Coronary artery (tissue), 2 donors: ENCODE measurements at places on chromosomes 1 and 21.

GRCh38 chr1:197904126-197904787 is 1.8 kb downstream of the C1orf53 start:
- no peak for DNase-seq

GRCh38 chr1:53559391-53559815 is 100.2 kb downstream of the DMRTB1 start:
- peak; percentile 59 for DNase-seq

DNA sequence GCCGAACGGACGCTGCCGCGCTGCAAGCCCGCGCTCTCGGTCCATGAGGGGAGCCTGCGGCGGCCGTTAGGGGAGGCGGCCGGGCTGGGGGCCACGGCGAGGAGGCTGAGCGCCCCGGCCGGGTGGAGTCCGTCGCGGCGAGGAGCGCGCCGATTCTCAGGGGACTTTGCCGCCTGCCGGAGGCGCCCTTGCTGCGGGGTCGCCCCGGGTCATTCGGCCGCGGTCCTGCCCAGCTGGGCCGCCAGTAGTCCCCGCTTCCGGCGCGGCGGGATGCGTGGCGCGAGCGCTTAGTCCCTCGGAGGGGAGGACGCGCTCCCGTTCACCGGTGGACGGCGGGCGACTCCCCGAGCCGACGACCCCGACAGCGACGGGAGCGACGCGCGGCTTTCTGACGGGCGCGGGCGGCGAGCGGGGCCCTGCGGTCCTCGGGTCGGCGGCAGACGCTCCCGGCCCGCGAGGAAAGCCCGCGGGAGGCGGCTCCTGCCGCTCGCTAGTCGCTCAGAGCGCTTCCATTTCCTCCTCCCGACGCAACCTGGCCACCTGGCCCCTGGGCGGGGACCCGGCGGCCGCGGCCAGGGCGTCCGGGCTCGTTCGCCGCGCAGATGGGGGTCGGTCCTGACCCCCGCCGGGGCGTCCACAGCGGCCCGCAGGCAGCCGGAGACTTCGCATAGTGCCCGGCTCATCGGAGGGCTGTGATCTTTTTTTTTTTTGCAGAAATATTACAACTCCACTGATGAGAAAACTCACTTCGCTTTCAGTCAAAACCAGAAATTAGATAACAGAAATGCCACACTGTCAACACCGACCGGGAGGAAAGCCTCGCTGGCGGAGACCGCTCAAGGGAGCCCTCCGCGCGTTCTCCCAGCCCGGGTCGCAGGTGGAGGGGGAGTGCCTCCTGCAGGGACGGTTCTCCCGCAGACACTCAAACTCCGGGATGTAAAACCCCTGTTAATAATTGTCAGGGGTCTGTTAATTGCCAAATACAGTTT is 641 bp upstream of the ZBTB21 start:
- DNase-seq, result peak; percentile 68

GRCh38 chr1:114008480-114008941 is 29.2 kb downstream of the OLFML3 start:
- DNase-seq, result no peak

GRCh38 chr21:45114072-45114471 is 39.7 kb downstream of the ADARB1 start:
- DNase-seq, result no peak

DNA sequence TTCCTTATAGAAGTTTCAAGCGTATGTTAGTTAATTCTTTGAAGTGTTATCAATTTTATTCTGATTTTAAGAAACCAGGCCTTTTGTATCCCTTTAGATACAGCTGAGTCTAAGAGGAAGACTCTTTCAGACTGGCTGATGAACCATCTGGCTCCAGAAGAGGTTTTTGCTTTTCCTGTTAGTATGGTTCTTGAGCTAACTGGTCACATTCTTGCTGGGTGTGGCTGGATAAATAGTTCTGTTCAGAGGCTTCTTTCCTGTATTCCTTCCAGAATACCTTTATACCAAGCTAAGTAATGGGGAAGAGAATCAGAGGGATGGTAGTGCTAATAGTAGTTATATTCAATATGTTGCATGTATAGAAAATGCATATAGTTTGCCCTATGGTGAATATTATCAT is 12.4 kb downstream of the HS2ST1 start:
- DNase-seq, result no peak

DNA sequence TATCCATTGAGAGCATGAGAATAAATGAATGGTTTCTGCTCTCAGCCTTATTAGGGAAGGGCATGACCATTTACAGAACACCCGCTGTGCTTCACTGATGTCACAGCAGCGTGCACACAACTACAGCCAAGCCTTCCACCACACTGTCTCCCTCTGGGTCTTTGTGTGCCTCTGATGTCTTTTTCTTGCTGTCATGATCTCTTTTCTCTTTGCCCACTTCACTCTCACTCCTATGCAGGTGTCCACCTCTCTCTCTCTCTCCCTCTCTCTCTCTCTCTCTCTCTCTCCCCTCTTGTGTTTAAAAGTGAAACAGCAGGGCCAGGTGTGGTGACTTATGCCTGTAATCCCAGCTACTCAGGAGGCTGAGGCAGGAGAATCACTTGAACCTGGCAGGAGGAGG is 232.5 kb upstream of the JUN start:
- no peak for DNase-seq

DNA sequence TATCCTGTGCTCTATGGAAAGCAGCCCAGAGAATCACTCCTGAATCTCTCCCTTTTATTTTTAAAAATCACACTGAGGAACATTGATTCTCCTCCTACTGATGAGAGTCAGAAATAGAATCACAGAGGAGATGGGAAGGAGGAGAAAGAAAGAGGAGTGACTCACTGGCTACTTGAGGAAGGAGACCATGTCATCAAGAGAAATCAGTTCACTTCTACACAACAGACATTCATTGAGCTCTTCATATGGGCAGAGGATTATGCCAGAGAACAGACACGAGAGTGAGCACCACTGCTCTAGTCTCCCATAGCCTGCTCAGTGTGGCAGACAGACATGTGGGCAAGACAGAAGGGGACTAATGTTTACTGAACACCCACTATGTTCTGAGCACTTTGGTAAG is 44.2 kb downstream of the RAB3B start:
- DNase-seq, result no peak

- no peak for DNase-seq
Measured at GRCh38 chr1:14606632-14607031, 8.1 kb downstream of the KAZN start.

- no peak for DNase-seq
Measured at GRCh38 chr1:77012066-77012465, 144.8 kb downstream of the ST6GALNAC5 start.

DNA sequence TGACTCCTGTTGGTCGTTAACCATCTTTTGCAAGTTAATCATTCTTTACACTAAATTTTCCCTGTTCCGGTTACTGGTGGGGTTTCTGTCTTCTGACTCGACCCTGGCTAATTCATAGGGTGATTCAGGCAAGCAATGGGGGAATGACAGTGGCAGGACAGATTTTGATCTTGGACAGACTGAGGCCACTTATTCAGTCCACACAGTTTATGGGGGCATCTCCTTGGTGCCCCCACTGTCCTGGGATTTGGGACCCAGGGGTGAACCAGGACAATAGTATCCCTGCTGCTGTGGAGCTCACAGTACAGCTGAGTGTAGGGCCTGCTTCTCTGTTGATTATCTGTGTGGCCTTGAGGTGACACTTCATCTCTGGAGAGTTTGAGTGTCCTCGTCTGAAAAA is 540.4 kb downstream of the MATN1 start:
- no peak for DNase-seq

- no peak for DNase-seq
Measured at GRCh38 chr1:6594977-6595740, 7.5 kb downstream of the KLHL21 start.

- DNase-seq, result no peak
Measured at GRCh38 chr1:197912739-197913494, 4.3 kb upstream of the LHX9 start.

GRCh38 chr1:48777219-48777895 is 666 bp upstream of the BEND5 start:
- DNase-seq, result no peak

DNA sequence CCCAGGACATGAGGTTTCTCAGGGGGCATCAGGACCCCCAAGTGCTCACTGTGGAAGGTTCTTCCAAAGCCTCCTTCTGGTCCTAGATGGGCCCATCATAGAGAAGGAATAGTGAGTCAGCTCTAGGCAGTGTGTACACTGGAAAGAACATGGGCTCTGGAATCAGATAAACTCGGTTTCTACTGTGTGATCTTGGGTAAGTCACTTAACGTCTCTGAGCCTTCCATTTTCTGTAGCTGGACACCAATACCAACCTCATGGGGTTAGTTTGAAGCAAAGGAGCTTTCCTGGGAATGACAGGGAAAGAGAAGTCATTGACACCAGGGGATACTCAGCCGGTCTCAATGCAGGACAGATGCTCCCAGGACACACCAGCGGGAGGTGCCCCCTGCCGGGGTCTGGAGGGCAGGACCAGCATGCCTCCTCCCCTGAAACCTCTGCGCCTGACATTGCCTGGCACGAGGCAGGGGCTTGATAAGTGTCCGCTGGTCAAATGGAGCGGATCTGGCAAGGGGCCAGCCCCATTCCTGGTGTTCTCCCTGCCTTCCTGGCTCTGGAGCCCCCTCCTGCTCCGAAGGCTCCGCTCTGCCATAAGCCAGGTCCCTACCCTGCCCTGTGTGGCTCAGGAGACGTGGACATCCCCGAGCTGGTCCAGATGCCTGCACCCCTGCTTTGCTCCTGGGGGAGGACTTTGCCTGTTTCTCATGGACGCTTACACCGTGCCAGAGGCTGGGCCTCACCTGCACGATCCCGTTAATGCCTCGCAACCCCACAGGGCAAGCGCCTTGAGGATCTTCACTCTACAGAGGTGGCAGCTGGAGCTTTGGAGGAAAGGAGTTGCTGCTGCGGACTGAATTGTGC is 52.8 kb downstream of the EDN2 start:
- DNase-seq, result no peak
